ENCODE measurements at places on chromosomes 3 and 15.

DNA sequence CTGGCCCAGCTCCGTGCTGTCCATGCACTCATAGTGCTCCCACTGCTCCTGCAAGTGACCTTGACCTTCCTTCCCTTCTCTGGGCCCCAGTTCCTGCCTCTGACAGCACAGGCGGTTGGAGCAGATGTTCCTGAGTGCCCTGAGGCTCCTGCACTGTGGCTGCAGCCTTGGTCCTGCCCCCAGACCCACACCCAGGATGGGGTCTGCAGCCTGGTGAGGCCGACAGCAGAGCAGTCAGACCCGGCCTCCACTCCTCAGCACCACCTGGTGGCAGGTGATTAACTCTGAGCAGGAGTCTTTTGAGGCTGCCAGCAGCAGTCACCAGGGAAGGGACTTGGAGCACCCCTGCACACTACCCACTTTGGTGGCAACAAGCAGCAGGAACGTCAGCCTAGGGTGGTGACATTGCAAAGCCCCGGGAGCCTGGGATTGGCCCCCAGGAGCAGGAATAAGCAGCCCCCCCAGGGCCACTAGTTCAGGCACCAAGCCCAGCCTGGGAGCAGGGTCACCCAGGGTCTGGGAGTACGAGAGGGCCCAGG lies 64.6 kb downstream of the CYP11A1 start:
- DNase-seq: no peak

DNA sequence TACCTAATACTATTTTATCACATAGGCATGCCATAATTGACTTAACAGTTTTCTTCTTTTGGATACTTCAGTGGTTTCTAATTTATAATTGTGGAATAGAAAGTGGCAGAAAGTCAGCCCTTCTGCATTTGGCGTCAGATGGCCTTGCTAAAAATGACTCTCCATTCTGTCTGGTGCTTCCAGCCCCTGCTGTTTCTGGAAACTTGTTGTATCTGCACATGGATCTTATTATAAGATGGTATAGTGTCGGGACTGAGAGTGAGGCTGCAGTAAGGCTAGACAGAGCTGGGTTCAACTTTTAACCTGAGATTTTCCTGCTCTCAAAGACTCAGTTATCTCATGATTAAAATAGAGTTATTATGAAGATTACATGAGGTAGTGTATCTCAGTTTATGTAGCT lies 74.8 kb upstream of the WDR72 start:
- no peak for DNase-seq

GRCh38 chr15:75666823-75667501 lies 19.2 kb downstream of the SNX33 start:
- no peak for DNase-seq

- DNase-seq: no peak
Measured at GRCh38 chr3:152219216-152219615, 49.5 kb upstream of the MBNL1 start.

GRCh38 chr3:153162513-153163392 lies 727 bp downstream of the RAP2B start:
- DNase-seq: peak; percentile 19

- DNase-seq: no peak
Measured at GRCh38 chr3:33461097-33461496, 20.9 kb upstream of the UBP1 start.

DNA sequence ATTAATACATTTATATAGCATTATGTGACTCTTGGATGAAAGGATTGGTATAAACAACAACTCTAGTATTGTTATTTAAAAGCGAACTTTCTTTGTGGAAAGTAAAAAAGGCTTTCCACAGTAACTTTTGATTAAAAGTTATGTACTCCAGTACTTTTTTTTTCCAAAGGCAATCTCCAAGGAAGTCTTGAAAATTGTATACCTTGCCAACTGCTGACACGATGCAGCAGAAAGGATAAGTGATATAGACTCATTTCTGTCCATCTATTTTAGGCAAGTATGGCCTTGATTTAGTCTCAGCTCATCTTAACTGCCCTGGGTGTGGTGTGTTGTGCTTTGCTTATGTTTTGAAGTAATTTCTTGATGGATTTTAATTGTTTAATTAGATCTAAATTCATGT lies 79.7 kb downstream of the OTOL1 start:
- DNase-seq: no peak

DNA sequence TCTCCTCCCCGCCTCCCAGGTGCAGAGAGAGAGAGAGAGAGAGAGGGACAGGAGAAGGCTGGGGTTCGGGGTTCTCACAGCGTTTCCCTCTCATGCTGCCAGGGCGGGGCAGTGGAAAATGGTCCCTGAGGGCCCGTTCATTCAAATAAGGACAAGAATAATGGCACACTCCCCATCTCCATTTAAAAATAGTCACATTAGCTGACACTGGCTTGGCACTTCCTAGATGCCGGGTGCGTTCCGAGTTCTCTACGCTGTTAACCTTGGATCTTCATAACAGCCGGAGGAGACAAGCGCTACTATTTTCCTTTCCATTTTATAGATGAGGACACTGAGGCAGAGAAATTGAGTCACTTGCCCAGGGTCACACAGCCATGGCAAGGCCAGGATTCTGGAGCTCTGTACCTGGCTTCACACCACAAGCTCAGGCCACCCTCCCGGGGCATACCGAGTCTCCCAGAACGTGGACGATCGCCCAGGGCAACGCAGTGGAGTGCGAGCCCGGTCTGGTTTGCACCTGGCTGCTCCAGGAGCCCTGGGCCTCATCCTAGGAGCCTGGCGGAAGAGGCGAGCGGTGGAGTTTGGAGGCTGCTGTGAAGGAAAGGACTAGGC lies 608 bp upstream of the SLC6A6 start:
- DNase-seq: no peak

DNA sequence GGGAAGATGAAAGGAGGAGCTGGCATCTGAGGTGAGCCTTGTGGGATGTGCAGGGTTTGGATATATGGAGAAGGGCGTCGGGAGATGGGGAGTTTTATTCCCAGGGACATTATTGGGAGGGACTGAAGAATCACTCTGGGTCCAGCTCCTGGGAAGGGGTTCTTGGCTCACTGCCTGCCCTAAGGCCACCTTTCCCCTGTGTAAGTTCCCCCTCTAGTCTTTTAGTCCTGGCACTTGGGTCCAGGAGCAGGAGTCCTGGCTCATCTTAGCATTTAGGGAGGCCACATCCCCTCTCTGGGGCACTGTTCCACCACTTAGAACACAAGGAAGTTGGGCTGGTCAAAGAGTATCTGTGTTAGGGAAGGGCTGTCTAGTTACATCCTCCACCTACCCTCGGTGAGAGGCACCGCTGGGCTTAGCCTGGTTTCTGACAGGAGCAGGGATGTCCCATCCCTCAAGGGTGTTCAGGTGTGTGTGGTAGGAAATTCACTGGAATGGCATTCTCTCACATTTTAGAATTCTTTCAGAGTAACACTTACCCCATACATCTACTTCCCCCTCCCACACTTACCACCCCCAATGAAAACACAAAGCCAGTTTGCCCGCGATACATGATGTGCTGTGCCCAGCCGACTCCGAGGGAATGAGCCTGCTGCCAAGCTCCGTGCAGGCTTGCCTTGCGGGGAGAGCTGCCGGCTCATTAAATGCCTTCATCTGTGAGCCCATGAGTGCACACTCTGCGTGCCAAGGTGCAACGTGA lies 86.7 kb downstream of the FAM43A start:
- no peak for DNase-seq

- DNase-seq: no peak
Measured at GRCh38 chr3:10556312-10556711, 50.9 kb upstream of the ATP2B2 start.

GRCh38 chr15:101568309-101568708 lies 78.8 kb upstream of the PCSK6 start:
- no peak for DNase-seq

DNA sequence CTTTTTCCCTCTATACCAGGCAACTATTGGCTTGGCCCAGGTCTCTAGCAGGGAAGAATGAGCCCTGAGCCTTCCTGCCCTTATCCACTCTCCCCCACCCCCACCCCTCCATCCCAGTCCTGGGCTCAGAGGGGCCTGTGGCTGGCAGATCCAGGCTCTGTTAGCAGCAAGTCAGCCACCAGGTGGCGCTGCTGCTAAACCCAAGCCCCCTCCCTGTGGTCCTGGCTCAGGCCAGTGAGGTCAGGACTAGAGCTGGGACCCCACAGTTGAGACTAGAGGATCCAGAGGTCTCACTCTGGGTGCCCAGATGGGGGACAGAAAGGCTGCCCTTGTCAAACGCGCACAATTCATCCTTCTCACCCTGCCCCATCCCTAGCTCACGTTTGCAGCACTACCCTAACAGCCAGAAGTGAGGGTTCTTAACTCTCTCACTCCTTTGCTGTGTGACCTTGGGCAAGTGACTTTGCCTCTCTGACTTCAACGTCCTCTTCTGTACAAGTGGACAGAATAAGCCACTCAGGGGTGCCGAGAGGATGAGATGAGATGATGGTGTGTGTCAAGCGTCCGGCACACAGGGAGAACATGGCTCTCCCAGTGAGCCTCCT lies 46.8 kb upstream of the SLC6A1 start:
- peak; percentile 29 for DNase-seq

DNA sequence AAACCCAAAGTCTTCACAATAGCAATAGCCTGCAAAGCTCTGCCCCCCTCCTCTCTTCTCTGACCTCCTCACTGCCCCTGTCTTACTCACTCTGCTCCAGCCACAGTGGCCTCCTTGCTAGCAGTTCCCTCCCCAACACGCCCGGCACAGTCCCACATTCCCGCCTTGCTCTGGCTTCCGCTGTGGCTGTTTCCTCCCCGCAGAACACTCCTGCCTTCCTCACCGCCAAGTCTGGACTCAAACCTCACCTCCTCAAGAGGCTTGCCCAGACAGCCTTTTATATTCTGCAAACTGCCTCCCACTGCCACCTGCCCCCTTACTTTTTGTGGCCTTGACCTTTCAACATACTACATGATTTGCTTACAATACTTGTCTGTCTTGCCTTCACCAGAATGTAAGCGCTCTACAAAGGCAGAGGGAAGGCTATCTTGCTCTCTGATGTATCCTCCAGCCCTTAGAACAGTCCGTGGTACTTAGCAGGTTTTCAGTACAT lies 406 bp upstream of the MPI start:
- DNase-seq: no peak

DNA sequence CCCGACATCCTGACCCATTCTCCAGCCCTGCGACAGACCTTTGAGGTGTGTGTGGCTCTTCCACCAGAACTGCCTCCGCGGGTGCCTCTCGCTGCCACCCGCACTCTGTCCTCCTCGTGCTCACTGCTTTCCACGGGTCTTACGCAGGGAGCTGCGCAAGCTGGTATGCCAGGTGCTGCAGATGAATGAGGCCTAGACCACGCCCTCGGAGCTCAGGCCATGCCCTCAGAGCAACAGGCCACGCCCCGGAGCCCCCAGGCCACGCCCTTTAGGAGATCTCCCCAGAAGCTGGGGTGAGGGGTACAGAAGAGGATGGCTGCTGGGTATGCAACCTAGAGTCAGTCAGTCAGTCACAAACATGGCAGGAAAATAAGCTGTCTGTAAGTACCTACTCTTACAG lies 300.3 kb downstream of the GABRG3 start:
- no peak for DNase-seq

DNA sequence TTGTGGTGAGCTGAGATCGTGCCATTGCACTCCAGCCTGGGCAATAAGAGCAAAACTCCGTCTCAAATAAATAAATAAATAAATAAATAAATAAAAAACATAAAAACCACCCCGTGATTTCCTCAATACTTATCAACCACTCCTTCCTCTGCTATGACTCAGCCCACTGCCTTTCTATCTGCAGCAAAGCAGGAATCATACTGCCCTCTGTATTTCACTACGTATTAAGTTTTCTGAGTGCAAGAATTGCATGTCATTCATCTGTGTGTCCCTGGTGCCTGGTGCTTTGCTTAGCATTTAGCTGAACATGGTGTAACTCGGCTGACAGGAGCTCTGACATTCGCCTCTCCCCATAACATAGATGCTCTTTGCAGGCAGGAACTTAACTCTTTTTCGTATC lies 7.1 kb downstream of the LSG1 start:
- DNase-seq: no peak

GRCh38 chr3:158419820-158420653 lies 151.0 kb upstream of the MLF1 start:
- DNase-seq: no peak

GRCh38 chr15:83652626-83653204 lies 1.2 kb upstream of the ADAMTSL3 start:
- DNase-seq: no peak

GRCh38 chr3:40328374-40328773 lies 18.9 kb downstream of the EIF1B start:
- no peak for DNase-seq

- no peak for DNase-seq
Measured at GRCh38 chr3:178699810-178700209, 163.6 kb downstream of the KCNMB2 start.

GRCh38 chr3:52196977-52197376 lies 983 bp upstream of the ALAS1 start:
- no peak for DNase-seq

DNA sequence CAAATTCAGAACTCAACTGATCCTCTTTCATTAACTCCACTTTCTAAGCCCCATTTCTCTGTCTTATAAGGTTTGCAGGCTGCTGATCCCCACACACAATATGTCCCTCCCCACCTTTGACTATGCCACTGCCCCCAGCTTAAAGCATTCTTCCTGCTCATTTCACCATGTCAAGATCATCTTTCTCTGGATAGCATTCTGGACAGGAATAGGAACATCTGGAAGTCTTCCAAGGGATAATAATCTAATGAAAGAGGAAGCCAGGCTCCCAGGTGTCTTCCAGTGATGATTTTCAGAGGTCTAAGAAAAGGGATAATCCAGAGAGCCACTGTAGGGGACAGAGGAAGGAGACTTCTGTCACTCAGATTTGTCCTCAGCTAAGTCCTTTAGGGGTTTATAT lies 54.6 kb upstream of the GALNT15 start:
- no peak for DNase-seq

DNA sequence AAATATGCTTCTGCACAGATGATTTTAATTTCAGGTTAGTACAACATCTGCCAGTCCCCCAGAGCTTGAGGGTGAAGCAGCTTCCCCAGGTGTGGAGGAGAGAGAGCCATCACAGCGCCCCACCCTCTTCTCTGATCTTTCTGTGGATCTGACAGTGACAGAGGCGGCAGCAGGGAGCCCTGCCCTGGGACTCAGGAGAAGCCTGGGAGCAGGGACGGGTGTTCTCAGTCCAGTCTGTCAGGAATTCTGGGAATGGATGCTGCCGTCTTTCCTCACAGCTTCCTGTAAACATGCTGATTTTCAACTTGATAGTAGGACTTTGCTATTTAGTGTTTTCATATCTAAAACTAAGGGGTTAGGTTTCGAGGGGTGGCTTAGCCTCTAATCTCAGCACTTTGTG lies 11.4 kb upstream of the RAB8B start:
- DNase-seq: no peak

- DNase-seq: no peak
Measured at GRCh38 chr15:55853134-55853533, 110.2 kb upstream of the PRTG start.
